Chondrocyte (in vitro differentiated cells): ENCODE measurements at places on chromosomes 1 and 21.

GRCh38 chr1:223319905-223320580 lies 43.9 kb downstream of the SUSD4 start:
- DNase-seq, result no peak

GRCh38 chr1:56803561-56804156 lies 15.5 kb downstream of the FYB2 start:
- no peak for DNase-seq

DNA sequence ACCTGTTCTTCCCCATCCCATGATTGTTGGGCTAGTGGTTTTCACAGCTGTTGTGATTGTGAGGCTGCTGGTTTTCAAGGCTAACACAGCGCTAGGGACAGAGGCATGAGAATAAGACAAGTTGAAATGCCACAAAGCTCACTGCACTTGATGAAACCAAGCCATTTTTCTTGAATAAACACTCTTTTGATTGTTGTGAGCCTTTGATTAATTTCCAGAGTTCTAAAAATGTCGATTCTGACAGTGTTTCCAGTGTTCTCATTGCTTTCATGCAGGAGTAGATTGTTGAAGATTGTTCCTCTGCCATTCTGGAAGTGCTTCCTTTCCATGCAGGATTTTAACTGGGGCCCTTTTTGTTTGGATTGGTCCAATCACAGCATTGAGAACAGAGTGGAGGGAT lies 134.9 kb upstream of the GRIK3 start:
- no peak for DNase-seq

GRCh38 chr21:34857874-34858273 lies 189.1 kb downstream of the CLIC6 start:
- DNase-seq, result no peak

DNA sequence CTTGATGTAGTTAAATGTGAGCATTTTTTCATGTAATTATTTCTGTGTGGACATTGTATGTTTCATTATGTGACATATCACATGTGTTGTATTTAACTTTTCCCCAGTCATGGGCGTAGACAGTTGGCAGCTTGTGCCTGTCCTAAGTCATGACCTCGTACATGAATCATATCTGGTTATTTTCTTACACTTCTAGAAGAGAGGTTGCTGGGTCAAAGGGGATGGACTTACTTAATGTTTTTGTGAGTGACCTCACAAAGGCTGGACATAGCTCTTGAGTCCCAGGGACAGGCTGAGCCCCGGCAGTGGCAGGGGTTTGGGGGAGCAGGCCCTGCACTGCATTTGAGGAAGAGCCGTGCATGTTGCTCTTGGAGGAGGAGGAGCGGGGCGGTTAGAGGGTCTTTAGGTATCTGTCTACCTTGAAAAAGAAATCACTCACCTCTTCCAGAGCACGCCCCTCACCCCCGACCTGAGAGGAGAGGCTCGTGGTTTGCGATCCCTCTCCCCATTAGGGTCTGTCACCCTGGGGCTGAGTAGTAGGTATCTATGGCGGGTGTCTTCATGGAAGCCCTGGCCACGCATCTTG lies 16.4 kb downstream of the IFNGR2 start:
- DNase-seq, result no peak

DNA sequence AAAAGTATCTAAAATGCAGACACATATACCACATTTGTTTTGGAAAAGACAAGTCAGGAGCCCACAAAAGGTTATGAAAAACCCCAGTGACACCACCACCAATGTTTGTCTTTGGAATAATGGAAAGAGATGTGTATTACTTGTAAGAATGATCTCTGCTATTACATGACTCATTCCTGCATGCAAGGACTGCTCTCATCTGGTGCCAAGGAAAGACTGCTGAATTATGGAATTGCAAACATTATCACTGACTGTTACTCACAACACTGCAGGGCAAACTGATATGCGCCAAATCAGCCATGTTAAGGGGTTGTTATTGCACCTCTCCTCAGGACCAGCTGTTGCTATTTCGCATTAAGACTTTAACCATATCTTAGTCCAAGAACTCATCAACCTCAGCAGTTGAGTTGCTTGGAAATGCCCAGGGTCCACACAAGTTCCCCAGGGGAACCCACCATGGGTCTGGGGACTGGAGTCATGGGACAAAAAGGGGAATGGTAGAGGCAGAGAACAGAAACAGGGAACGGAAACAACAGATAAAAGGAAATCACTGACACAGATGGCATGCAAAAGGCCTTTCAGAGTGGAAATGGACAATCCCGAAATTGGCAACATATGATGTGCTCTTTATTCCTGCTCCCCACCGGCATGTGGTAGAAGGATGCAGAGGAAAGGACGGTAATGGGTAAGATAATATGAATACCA lies 34.4 kb downstream of the CAPZB start:
- DNase-seq, result no peak

DNA sequence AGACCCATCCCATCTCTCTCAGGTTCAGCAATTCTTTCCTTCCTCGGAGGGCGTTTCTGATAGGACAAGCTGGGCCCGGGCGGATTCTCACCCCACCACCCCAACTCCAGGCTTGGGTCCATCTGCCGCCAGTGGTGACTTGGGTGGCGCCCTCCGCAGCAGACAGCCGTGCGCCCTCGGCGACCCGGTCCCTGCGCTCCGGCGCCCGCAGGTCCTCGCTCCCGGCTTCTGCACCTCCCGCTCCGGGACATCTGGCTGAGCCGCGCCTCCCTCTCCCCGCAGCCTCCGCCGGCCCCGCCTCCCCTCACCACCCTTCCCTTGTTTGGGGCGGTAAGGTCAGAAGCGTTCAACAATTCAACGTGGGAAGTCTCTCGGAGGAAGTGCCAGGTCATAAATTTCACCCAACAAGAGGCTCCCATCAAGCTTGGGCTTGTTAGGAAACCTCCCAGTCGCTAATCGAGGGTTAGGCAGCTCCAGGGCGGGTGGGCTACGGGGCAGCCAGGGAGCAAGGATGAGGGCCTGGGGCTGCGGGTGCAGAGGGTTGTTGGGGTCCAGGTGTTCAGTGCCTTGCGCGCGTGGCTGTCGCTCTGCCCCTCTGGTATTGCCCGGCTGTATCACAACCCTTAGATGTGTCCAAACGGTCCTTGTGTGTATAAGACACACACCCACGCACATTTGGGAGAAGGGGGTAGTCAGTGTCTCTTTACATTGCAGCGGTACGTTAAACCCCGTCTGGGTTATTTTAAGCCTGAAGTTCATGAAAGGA lies 39.8 kb downstream of the OLIG1 start:
- no peak for DNase-seq

- no peak for DNase-seq
These were observed 89.5 kb upstream of the ARTN start for GRCh38 chr1:43844114-43844513.

DNA sequence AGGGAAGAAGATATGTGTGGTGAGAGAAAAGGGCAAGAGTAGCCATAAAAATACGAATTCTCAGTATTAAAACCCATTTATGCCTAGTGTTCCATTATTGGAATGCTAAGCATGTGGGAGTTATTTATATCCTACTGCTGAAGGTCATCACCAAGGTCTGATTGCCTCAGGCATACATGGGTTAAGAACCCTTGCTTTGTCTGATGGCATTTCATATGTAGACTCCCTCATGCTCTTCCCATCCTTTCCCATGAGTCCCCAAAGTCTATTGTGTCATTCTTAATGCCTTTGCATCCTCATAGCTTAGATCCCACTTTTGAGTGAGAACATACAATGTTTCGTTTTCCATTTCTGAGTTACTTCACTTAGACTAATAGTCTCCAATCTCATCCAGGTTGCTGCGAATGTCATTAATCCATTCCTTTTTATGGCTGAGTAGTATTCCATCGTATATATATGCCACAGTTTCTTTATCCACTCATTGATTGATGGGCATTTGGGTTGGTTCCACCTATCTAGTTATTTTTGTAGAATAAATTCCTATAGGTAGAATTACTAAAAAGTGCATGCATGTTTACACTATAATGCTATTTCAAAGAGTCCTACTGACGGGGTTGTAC lies 172.5 kb downstream of the DYRK1A start:
- no peak for DNase-seq

GRCh38 chr1:52139817-52140540 lies 1.9 kb upstream of the ZFYVE9 start:
- no peak for DNase-seq

GRCh38 chr21:15935530-15935929 lies 205.7 kb downstream of the USP25 start:
- DNase-seq, result no peak

DNA sequence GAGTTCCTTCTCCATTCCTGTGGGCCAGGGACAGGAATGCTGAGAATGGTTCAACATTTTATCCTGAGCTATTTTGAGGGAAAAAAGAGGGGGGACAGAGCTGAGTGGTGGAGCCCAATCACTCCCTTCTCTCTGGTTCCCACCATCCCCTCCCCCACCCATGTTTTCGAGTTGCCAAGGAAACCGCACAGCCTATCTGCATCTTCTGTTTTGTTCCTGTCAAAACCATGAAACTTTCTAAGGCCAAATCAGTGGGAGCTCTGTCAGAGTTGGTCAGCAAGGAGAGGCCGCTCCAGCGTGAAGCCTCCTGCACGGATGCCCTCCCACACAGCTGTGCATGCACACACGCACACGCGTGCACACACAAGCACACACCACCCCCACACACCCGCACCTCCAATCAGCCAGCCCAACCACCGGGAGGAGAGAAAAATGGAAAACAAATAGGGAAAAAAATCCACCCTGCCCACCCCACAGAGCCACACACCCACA lies 54.5 kb upstream of the ATP2B4 start:
- DNase-seq, result no peak

- DNase-seq, result no peak
These were observed 28.4 kb upstream of the CD84 start for GRCh38 chr1:160607672-160608032.

- DNase-seq, result no peak
These were observed 769 bp downstream of the NTPCR start for GRCh38 chr1:232951180-232951579.

DNA sequence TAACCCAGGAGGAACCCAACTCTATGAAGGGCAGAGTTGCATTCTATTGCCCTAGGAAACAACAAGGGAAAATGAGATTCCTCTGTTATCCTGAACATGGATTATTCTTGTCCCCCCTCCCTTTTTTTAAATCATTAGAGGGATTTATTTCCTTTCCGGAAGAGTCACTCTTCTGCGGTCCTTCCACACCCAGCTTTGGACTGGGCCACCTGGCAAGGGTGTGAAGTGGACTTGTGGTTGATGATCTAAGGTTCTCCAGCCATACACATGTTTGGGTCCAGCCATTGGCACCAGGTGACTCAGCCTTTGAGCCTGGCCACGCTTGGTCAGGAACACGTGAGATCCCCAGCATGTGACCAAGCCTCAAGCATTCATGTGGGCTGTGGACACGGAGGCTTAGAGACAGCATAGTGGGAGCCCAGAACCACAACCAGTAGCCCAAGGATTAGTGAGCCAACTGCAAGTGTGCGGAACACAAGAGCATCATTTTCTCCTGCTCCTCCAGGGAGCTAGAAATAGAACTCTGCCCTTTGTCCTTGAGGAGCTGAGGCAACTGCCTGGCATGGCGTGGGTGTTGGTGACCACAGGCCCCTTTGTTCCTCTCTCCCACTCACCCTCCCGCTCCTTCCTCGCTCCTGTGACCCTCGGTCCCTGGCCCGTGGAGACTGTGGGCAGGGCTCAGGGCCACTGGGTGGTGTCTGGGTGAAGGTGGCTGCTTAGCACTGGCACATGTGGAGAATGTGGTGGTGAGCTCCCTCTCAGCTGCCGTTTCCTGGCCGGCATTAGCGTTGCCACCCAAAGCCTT lies 50.1 kb downstream of the NENF start:
- no peak for DNase-seq

GRCh38 chr1:219235903-219236481 lies 62.3 kb downstream of the LYPLAL1 start:
- DNase-seq, result no peak

- DNase-seq, result no peak
These were observed 288.1 kb downstream of the NCAM2 start for GRCh38 chr21:21286170-21286798.

GRCh38 chr21:39616211-39616772 lies 3.6 kb downstream of the B3GALT5 start:
- DNase-seq, result no peak

DNA sequence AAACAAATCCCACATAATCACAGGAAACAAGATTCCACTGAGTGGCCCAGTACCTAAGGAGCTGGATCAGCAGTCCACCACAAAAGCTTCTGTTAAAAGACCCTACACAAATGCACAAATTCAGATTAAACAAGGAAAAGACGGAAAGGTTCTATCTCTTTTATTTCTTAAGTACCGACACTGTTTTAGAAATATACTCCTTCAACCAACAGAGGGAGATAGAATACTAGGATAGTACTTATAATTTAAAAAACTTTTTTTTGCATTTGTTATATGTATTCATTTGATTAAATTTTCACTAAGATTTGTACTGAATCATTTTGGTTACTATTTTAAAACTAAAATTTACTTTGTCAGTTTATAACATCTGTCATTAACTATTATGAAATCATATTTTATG lies 12.5 kb downstream of the CDC7 start:
- no peak for DNase-seq

DNA sequence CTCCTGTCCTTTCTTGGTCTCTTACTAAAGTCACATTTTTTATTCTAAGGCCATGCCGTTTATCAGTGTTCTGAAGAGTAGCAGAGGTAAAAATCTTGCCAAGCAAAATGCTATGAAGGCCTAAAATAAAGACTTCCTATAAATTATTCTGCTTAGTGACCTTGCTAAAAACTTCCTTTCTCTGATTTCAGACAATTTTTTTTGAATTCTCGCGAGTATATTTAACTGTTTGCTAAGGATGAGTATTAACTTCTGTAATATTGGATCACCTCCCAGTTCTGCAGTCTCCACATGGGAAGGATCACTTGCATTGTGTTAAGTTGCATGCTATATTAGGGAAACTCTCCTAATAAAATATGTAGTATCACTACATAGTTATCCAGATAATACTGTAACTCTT lies 123.4 kb upstream of the SNX7 start:
- DNase-seq, result no peak

DNA sequence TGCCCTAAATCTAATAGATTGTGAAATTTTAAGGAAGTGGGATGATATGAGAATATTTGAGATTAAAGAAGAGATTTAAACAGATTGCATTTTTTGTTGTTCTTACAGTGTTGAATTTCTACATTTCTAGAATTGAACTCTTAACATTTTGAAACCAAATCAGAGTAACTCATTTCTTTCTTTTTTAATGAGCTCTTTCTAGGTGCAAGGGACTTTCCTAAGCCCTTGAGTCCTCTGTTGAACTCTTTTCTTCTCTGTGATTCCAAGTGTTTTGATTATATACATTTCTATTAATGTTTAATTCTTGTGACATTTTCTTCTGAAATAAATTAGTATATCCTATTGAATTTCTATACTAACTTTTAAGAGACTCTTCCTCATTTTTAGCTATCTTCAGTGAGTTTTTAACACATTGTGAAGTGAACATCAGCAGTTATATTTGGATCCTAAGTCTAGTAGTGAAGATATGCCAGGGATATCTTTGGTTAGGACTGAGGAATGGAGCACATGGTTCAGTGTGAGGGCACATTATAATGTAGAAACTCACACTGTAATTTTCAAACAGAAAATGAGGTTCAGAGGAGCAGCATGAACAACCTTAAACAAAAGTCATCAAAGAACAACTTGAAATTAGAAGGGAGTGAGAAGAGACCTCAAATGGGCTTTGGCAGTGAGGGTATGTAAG lies 53.1 kb downstream of the ATG4C start:
- DNase-seq, result no peak

GRCh38 chr1:85448358-85448757 lies 16.6 kb downstream of the DDAH1 start:
- no peak for DNase-seq

- DNase-seq, result no peak
These were observed 174.6 kb downstream of the USH2A start for GRCh38 chr1:216248628-216249027.
